Right atrium auricular region (tissue), 2 donors: ENCODE measurements at places on chromosomes 3 and 15. TPM values are rescaled to one million over a fixed set of nuclear protein-coding genes. Genes with fewer than 3 reads are reported as not detected.

Gene RBPMS2
- total RNA-seq: 84.2 TPM

Gene CDHR4
- total RNA-seq: 0.20 TPM

Gene FAM43A
- 12.5 TPM for total RNA-seq

Gene RETNLB
- total RNA-seq: not detected

Gene ISY1
- total RNA-seq: 14.3 TPM

Gene LRRC3B
- total RNA-seq: 0.04 TPM

GRCh38 chr15:57306161-57306943 is 70.0 kb upstream of the CGNL1 start:
- peak; percentile 85 for DNase-seq

DNA sequence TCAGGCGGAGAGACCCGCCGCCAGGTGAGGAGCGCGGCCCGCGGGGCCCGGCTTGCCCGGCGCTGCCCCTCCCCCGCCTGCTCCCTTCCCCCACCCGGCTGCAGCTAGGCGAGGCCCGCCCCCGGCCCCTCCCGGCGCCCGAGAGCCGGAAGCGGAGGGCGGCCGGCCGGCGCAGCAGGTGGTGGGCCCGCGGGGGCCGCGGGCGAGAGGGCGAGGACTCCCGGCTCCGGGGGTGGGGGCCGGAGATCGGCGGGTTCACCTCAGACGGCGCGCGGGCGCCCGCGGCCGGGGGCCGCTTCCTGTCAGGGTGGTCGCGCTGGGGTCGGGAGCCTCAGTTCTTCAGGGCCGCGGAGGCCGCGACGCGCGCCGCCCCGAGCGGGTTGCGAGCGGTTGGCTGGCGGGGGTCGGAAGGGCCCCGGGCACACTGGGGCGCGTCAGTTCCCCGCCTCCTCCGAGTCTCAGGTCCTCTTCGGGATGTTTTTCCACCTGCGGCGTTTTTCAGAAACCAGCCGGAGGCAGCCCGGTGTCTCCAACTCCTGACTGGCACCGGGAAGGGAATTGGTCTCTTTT is 395 bp downstream of the ZFAND6 start:
- DNase-seq: no peak

- DNase-seq: peak; percentile 67
These were observed 1.7 kb upstream of the LINGO1 start for GRCh38 chr15:77634266-77634962.

DNA sequence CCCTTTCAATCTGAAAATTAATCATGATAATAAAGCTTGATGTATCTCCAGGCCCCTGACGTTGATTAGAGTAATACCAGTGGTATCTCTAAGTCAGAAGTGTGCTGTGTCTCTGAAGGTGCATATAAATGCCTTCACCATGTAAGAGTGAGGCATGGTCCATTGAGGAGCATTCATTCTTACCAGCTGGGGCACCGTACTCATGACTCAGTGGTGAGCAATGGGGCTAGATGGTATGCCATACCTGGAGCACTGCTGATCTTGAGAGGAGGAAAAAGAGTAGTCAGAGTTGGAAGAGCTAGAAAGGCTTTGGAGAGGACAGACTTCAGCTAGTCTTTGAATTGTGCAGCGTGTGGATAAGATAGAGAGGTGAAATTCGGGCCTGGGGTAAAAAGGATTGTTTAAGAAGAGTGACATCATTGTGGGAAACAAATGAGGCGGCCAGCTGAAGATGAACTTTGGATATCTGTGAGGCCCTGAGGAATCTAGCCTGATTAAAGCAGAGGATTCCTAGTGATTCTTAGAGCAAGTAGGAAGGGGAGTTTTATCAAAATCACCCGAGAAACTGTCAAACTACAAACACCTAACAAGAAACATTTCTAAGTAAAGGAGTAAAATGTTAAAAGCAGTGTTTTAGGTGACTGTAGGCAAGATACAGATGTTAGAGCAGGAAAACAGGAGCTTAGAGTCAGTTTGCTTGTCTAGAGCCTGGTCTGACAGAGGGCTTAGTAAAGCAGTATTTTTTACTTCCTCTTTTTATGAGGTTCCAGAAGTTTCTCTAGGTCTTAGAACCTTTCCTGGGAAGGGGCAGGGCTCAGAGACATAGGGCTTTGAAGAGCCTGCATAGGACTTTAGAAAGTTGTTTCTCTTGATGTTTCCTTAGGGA is 13.6 kb downstream of the TMOD3 start:
- no peak for DNase-seq

DNA sequence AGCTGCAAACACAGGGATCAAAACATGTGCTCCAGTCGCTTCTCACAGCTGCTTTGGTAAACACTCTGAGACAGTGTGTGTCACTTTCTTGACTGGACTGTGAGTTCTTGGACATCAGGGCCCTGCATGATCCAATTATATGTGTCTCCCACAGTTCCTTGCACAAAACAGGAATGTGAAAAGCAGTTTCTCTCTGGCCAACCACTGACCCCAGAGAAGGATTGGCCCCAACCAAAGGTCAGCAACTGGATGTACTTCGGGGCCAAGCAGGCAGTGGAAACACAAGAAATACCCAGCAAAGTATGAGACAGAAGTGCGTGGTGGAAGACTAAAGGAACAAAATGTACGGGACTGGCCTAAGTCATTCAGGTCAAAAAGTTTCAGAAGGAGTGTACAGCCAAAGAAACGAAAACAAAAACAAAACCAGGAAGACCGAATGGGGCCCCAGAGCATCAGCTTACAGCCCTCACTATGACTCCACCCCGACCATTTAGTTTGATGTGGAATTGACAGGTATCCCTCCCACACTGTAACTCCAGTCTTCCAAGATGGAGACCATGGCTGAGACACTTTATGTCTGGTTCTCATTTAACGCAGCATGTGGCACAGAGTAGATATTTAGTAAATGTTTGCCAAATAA is 76.7 kb upstream of the LPP start:
- no peak for DNase-seq

DNA sequence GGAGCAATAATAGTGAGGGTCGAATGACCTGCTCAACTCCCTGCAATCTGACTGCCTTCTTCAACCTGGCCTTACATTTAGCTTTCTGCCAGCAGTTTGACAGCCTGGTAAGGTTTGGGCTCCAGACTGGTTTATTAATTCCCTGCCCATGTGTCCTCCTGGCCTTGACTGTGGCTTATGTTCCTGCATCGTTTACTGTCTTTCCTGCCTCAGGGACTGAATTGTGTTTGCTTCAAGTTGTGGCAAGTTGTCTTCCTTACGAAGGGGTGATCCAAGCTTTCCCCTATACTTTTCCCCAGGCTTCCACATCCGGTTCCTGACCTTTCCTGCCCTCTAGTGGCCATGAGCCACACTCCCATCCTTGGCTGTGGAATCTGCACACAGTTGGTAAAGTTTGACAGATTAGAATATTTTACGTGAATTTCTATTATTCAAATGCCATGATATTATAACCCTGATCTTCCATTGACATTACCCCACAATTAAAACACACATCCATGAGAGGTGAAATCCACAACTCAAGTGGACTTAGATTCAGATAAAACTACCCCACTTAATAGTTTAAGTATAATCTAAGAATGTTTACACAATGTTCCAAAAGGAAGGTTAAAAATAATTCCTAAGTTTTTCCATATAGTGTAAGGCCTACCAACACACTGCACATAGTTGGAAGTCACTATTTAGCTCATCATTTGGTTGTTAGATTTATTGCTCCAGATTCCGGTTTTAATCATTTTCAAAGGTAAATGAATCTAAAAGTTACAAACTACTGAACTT is 95.7 kb downstream of the NEDD4 start:
- no peak for DNase-seq

- no peak for DNase-seq
These were observed 40.7 kb downstream of the GASK1A start for GRCh38 chr3:43019826-43020225.

GRCh38 chr3:1179146-1179545 is 86.3 kb downstream of the CNTN6 start:
- DNase-seq: no peak

- no peak for DNase-seq
These were observed 15.2 kb upstream of the XIRP1 start for GRCh38 chr3:39207361-39208186.

- DNase-seq: no peak
These were observed 504.1 kb downstream of the NTRK3 start for GRCh38 chr15:87752250-87752951.

DNA sequence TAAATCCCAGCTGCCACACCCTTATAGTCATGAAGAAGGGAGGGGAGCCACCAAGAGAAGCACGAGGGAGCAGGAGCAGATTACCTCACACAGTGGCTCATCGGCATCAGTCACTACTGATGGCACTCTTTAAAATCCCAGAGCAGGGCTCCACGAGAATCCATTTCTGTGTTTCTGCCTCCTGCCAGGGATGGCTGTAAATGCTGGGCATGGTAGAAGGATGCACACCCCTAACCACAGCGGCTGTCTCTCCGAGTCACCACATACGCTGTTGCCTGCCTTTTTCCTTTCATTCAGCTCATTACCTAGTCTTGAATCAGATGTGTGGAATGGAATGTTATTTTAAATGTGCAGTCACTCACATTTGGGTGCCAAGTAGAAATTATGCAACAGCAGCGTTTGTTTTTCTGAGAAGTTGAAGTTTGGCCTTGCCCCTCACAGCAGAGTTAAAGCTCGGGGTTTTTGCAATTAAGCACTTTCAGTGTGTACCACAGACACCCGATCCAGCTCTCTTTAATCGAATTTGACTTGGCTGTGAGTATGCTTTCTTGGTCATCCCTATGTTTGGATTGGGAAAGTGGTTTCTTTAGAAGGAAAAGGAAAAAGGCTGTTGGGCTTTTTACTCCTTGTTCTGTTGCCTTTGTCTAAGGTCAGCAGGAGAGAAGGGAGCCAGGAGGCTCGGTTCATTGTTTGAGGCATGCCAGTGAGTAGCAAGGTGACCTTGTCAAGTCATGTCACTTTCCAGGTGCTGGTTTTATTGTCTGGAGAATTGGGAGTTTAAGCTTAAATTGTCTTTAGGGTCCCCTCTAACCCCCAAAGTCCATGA is 284.2 kb upstream of the TPM1 start:
- DNase-seq: peak; percentile 84
